Sigmoid colon (tissue), 7 donors: ENCODE measurements at places on chromosomes 12 and 14. TPM values are rescaled to one million over a fixed set of nuclear protein-coding genes. Genes with fewer than 3 reads are reported as not detected.

Gene PLCZ1
- total RNA-seq = not detected

Gene RPS29
- total RNA-seq = 4,425 TPM

Gene MYG1
- 55.4 TPM for total RNA-seq

Gene RNASE3
- total RNA-seq = not detected

Gene TIGAR
- 5.0 TPM for total RNA-seq

Gene SERPINA9
- not detected for total RNA-seq

Gene SLC39A2
- total RNA-seq = not detected

Gene CATSPERB
- 1.4 TPM for total RNA-seq

Gene SLCO1B3
- not detected for total RNA-seq

Gene TMEM30B
- total RNA-seq = 0.66 TPM

Gene TMEM229B
- total RNA-seq = 6.1 TPM
